ENCODE measurements at places on chromosomes 5 and 9. TPM values are rescaled to one million over a fixed set of nuclear protein-coding genes. Genes with fewer than 3 reads are reported as not detected.

- no peak overlapping the region for H3K4me3 ChIP-seq
- no peak for DNase-seq
- H3K4me1 ChIP-seq = peaks cover 16% of the 10 kb centered on the region
- H3K27me3 ChIP-seq = no peaks in the 10 kb centered on the region
Observed at GRCh38 chr5:140542972-140543371, 4.5 kb upstream of the EIF4EBP3 start.

GRCh38 chr5:115941051-115941675, 21.1 kb upstream of the LVRN start:
- H3K36me3 ChIP-seq = no peaks in the 10 kb centered on the region
- no peak overlapping the region for H3K27ac ChIP-seq
- H3K27me3 ChIP-seq = no peaks in the 10 kb centered on the region
- H3K4me1 ChIP-seq = no peaks in the 10 kb centered on the region

DNA sequence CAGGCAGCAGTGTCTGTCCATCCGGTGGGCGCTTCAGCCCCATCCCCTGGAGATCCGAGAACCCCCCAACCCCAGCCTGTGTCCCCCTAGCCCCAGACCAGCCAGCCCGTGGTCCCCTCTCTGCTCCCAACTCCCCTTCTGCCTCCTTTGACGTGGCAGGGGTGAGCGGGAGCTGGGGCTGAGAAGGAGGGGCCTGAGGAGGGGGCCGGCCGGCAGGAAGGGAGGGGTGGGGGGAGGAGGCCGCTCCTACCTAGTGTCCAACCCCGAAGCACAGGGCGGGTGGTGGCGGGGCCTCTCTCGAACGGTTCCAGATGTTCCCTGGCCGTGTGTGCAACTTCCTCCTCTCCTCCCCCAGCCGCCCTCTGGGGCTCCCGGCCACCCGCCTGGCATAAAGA, 31.0 kb downstream of the GOLGA2 start:
- no peaks in the 10 kb centered on the region for H3K36me3 ChIP-seq
- peak overlapping the region; percentile 51 for H3K27ac ChIP-seq
- peak; percentile 49 for DNase-seq

DNA sequence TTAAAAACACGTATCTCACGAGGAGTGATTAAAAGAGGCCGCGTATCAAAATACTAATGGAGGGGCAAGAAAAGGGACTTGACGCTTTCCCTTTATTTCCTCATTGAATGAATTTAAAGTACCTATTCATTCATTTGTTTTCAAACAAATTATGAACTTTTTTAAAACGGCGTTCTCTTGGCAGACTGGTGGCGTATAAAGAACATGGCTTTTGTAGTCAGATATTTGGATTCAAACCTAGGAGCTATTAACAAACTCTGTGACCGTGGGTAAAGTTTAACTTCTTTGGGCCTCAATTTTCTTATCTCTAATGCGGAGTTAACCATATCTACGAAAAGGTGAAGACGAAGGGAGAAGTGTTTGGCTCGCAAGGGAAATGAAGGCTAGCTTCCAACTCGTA, 876 bp downstream of the CAAP1 start:
- peak overlapping the region; percentile 73 for H3K4me3 ChIP-seq
- DNase-seq = peak; percentile 26
- H3K36me3 ChIP-seq = no peaks in the 10 kb centered on the region
- peak overlapping the region; percentile 92 for H3K27ac ChIP-seq

- no peak overlapping the region for H3K27ac ChIP-seq
- H3K36me3 ChIP-seq = no peaks in the 10 kb centered on the region
- H3K4me1 ChIP-seq = no peaks in the 10 kb centered on the region
- H3K27me3 ChIP-seq = no peaks in the 10 kb centered on the region
- no peak for DNase-seq
Observed at GRCh38 chr5:82802954-82803353, 274.2 kb downstream of the TMEM167A start.

DNA sequence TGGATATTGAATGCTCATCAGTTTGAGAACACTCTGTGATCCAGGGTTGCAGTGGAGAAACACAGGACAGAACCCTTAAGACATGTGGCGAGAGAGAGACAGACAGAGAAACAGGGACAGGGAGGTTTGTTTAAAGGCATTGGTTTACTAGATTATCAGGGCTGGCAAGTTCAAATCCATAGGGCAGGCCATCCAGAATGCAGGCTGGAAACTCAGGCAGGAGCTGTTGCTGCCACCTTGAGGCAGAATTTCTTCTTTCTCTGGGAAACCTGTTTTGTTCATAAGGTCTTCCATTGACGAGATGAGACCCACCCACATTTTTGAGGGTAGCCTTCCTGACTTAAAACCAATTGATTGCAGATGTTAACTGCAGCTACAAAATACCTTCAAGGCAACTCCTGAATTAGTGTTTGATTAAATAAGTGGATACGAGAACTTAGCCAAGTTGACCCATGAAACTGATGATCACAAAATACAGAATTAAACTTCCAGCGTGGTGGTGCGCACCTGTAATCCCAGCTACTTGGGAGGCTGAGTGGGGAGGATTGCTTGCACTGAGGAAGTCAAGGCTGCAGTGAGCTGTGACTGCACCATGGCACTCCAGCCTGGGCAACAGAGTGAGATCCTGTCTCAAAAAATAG, 55.9 kb downstream of the NSUN2 start:
- H3K27ac ChIP-seq = no peak overlapping the region
- H3K36me3 ChIP-seq = no peaks in the 10 kb centered on the region
- no peaks in the 10 kb centered on the region for H3K4me1 ChIP-seq
- no peak overlapping the region for H3K4me3 ChIP-seq
- peaks cover 31% of the 10 kb centered on the region for H3K27me3 ChIP-seq

DNA sequence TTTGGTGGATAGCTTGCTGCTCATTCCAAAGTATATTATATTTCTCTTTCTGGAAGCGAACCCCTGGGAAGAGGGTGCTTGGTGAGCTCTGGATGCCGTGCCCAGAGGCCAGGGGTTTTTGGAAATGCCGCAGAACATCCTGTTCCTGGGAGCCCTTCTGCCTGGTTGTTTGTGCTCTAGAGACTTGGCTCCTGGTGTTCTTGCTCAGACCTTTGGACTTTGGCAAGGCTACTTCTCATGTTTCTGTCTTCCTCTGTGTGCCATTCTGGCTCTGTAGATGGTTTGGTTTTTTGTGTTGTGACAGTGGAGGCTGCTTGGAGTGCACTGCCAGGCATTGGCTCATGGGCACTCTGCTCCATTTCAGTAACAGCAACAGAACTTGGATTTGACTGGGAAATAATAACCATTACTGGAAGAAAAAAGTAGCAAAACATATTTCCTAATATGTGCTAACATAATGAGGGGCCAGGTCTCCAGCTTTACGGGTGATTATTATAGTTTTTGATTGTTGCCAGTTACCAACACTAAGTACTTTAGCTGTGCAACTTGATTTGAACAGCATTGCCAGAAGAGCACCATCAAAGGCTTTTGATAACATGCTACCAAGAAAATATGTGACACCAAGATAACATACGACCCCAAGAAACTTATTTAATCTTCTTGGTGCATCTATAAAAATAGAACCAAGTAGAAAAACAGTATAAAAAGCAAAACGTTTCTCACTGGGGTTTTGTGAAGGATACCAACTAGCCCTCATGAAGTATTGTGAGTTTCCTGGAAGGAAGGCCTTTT, 94.2 kb downstream of the PCSK1 start:
- no peaks in the 10 kb centered on the region for H3K27me3 ChIP-seq
- peaks cover 36% of the 10 kb centered on the region for H3K4me1 ChIP-seq
- no peak for DNase-seq
- peak overlapping the region; percentile 73 for H3K27ac ChIP-seq
- no peak overlapping the region for H3K4me3 ChIP-seq
- no peaks in the 10 kb centered on the region for H3K36me3 ChIP-seq

DNA sequence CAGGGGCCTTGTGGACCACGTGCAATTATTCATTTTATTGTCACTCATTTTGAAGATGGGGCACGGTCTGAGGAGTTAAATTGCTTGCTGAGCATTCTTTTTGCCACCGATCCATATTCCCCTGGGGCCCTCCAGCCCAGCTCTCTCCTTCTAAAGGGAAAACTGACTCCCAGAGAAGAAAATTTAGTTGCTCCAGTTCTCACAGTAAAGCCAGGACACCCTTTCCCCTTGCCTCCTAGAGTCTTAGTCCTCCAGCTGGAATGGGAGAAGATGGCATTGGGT, 1.0 kb upstream of the PANK3 start:
- DNase-seq = no peak
- peaks cover 20% of the 10 kb centered on the region for H3K4me1 ChIP-seq
- no peaks in the 10 kb centered on the region for H3K36me3 ChIP-seq
- peak overlapping the region; percentile 72 for H3K4me3 ChIP-seq

GRCh38 chr9:108639696-108640095, 216.1 kb downstream of the ACTL7B start:
- no peak for DNase-seq
- H3K4me1 ChIP-seq = no peaks in the 10 kb centered on the region
- no peaks in the 10 kb centered on the region for H3K36me3 ChIP-seq
- H3K27me3 ChIP-seq = no peaks in the 10 kb centered on the region
- H3K27ac ChIP-seq = no peak overlapping the region
- H3K4me3 ChIP-seq = no peak overlapping the region

- no peaks in the 10 kb centered on the region for H3K36me3 ChIP-seq
- peak; percentile 27 for DNase-seq
- H3K27me3 ChIP-seq = peaks cover 5% of the 10 kb centered on the region
- peaks cover 16% of the 10 kb centered on the region for H3K4me1 ChIP-seq
Observed at GRCh38 chr9:29214154-29214689, 1640.9 kb upstream of the C9orf72 start.

GRCh38 chr9:113785334-113785733, 90.8 kb upstream of the ZNF618 start:
- H3K27ac ChIP-seq = no peak overlapping the region
- no peaks in the 10 kb centered on the region for H3K4me1 ChIP-seq
- H3K27me3 ChIP-seq = peaks cover 17% of the 10 kb centered on the region
- DNase-seq = no peak
- H3K4me3 ChIP-seq = no peak overlapping the region

DNA sequence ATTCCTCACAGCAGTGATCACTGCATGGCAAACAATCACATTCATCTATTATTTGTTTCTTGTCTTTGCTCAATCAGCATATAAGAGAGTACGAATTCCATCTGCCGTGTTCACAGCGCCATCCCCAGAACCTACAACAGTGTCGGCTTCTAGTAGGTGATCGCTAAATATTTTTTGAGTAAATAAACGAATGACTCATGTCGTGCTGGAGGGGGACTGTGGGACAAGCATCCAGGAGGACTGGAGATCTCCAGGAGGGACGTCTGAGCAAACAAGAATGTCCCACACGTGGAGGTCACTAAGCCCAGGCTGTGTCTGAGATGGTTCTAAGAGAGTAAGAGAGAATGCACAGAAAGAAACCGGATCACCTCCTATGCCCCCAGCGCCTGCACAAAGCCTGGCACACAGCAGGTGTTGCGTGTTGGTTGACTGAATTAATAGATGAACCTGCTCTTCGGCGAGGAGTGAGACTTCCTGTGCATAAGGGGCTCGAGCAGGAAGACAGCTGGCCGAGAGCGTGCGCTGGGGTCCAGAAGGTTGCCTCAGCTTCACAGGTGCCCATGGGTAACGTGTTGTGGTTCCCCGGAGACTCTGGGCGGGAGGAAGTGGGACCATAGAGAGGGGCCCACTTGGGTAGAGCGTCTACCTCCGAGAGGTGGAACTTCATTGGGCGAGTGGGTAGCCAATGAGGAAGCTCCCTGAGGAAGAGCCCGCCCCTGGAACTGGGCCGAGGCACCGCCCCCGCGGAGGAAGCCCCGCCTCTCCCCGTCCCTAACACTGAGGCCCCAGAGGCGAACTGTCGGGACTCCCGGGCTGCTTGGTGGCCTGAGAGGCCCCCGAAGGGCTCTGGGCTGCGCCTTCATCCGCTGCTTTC, 193.0 kb downstream of the MELK start:
- no peak overlapping the region for H3K27ac ChIP-seq
- peak; percentile 85 for DNase-seq
- peak overlapping the region; percentile 40 for H3K4me3 ChIP-seq
- H3K4me1 ChIP-seq = peaks cover 6% of the 10 kb centered on the region
- H3K27me3 ChIP-seq = no peaks in the 10 kb centered on the region

- H3K4me1 ChIP-seq = peaks cover 6% of the 10 kb centered on the region
- no peak for DNase-seq
- no peaks in the 10 kb centered on the region for H3K27me3 ChIP-seq
- no peak overlapping the region for H3K27ac ChIP-seq
- H3K36me3 ChIP-seq = no peaks in the 10 kb centered on the region
Observed at GRCh38 chr5:169201597-169201996, 99.3 kb downstream of the SLIT3 start.

GRCh38 chr5:131968396-131968954, 23.0 kb upstream of the MEIKIN start:
- H3K27me3 ChIP-seq = no peaks in the 10 kb centered on the region
- no peak overlapping the region for H3K4me3 ChIP-seq
- no peaks in the 10 kb centered on the region for H3K36me3 ChIP-seq
- H3K4me1 ChIP-seq = no peaks in the 10 kb centered on the region

- no peaks in the 10 kb centered on the region for H3K36me3 ChIP-seq
- no peaks in the 10 kb centered on the region for H3K4me1 ChIP-seq
- no peak overlapping the region for H3K27ac ChIP-seq
- no peaks in the 10 kb centered on the region for H3K27me3 ChIP-seq
- H3K4me3 ChIP-seq = no peak overlapping the region
Observed at GRCh38 chr5:53355316-53355715, 125.1 kb upstream of the FST start.

DNA sequence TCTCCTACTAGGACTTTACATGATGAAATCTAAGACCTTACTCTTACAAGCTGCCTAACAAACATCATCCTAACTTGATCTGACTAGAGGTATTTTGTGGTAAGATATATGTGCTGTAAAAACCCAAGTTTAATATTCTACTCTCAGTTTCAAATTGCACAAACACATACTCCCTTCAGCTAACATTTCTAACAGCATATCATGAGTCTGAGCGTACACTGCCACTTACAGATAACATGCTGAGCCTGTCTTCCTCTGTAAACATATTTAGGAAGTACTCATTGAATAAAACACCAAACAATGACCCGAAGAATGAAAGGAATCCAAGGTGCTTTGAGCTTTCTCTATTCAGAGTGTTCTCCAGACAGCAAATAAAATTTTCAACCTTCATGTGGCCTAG, 7.9 kb upstream of the ESM1 start:
- H3K27me3 ChIP-seq = no peaks in the 10 kb centered on the region
- H3K36me3 ChIP-seq = no peaks in the 10 kb centered on the region
- no peak overlapping the region for H3K4me3 ChIP-seq
- H3K4me1 ChIP-seq = no peaks in the 10 kb centered on the region
- H3K27ac ChIP-seq = no peak overlapping the region
- DNase-seq = no peak

DNA sequence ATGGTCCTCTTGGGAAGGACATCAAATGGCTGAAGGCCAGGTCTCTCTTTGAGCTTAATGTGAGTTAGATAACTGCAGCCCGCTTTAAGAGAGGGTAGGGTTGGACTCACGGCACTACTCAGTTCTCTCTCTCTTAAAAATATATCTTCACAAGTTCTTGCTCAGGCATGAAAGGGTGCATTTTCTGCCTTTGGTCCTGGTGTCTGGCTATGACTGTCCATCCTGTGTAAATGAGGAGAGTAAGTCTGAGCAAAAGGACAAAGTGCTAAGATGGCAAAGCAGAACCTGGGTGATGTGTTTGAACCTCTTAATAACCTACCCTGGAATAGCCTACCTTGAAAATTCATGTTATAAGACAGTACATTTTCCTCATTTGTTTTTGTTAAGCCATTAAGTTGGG, 293.4 kb downstream of the PDE4D start:
- no peaks in the 10 kb centered on the region for H3K27me3 ChIP-seq
- H3K36me3 ChIP-seq = no peaks in the 10 kb centered on the region
- H3K27ac ChIP-seq = no peak overlapping the region
- no peak for DNase-seq
- no peaks in the 10 kb centered on the region for H3K4me1 ChIP-seq
- H3K4me3 ChIP-seq = no peak overlapping the region

Gene FGFR4
- 145 TPM for total RNA-seq

Gene TTLL11
- 13.4 TPM for total RNA-seq

Gene TRIM36
- 21.4 TPM for total RNA-seq

Gene POLR3G
- total RNA-seq = not detected

Gene PRR7
- 0.73 TPM for total RNA-seq

Gene SH3GL2
- 7.7 TPM for total RNA-seq

Data from stomach (tissue), 19 donors.